ENCODE measurements at places on chromosomes 7 and 10.

GRCh38 chr10:42936580-42936979, 140.3 kb upstream of the RET start:
- peak; percentile 11 for DNase-seq

DNA sequence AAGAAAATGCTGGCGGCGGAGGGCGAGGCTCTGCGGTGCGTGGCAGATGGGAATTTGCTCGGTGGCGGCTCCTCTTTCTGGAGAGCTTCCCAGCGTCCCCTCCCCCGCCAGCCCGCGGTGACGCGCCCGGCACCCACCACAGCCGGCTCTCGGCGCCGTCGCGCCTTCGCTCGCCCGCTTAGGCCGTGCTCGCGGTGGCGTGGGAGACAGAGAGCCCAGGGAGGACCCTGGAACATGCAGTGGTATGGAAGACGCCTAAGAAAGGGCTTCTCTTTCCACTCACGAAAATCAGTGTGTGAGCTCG, 576 bp upstream of the CSGALNACT2 start:
- peak; percentile 63 for DNase-seq

- DNase-seq: peak; percentile 37
Measured at GRCh38 chr7:92621026-92621540, 30.9 kb upstream of the FAM133B start.

DNA sequence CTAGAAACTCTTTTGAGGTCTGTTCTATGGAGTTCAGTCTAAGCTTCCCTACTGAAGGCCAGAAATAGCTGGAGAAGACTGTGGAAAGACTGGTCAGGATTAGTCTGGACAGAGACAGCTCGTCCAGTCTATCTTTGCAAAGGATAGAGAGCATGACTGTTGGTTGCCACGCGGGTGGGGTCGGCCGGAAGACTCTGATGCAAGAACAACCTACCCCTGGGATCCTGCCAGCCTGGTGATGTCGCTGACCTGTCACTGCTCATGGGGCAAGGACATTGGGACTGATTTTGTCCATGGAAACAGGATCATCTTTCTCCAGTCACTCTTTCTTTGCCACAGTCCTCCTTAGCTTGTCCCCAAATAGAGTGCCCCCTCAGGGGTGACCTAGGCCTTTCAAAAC, 337.6 kb upstream of the NPSR1 start:
- no peak for DNase-seq

DNA sequence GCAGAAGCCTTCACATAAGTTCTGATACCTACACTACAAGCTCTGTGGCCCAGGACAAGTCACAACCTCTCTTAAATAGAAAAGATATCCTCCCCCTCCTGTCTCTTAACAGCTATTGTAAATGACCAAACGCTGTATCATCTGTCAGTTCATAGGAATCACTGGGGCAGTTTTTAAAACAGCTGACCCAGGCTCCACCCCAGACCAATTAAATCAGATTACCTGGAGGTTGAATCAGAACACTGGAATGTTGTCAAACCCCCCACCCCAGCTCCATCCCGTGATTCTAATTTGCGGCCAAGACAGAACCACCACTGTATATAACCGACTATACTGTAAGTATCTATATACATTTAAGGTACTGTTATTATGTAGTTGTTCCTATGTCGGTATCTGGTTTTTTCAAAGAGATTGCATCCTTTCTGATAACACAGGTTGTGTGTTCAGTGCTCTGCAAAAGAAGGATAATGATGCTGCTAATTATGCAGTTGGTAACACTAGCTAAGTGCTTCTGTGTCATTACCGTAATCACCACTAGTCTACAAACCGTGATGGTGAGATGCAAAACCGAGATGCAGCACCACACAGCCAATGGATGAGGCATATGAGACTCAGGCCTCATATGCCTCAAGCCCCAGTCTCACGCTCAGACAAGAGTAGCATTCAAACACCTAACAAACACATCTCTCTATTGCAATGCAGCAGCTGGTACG, 47.4 kb downstream of the TNS3 start:
- DNase-seq: no peak

DNA sequence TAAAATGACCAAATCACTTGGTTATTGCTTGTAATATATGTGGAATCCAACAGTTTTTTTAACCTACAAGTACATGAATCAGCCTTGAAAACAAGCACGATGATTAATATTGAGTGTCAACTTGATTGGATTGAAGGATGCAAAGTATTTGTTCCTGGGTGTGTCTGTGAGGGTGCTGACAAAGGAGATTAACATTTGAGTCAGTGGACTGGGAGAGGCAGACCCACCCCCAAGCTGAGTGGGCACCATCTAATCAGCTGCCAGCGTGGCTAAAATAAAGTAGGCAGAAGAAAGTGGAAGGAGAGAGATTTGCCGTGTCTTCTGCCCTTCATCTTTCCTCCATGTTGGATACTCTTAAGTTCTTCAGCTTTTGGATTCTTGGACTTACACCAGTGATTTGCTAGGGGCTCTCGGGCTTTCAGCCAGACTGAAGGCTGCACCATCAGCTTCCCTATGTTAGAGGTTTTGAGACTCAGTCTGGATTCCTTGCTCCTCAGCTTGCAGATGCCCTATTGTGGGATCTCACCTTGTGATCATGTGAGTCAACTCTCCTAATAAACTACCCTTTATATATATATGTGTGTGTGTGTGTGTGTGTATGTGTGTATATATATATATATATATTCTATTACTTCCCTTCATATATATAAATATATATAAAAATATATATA, 118.4 kb upstream of the WDR11 start:
- no peak for DNase-seq

GRCh38 chr10:1963341-1963740, 226.0 kb upstream of the ADARB2 start:
- DNase-seq: no peak

DNA sequence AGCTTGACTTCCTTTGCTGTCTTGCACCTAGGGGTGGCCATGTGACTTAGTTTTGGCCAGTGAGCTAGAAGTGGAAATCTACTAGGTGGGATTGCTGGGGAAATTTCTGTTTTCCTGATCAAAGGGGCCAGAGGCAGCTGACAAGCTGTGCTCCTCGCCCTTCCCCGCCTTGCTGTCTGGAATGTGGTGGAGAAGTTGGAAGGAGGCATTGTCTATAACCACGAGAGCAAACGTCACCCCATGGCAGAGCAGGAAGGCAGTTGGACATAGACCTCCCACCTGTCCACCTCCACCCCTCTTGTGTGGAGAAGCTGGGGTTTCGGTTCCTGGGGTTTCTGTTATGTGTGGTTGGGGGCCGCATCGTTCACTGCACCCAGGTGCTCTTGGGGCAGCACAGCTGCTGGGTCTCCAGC, 7.3 kb downstream of the SFRP5 start:
- DNase-seq: no peak

DNA sequence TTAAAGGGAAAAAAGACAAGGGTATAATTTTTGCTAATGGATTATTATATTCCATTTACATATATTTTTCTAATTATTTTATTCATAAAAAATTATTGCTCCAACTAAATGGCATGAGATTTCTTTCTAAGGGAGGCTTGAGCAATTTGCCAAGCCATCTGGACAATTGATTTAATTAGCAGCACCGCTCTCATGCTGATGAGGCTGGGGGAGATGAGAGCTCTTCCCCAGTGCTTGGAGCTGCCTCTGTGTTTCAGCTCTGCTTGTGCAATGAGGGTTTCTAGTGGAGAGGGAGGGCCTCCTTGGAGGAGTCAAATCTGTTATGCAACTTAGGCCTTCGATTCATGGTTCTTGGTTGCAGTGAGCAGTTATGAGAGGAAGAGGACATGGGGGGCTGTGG, 574.3 kb downstream of the TCERG1L start:
- DNase-seq: no peak

- DNase-seq: no peak
Measured at GRCh38 chr7:18278316-18278715, 217.2 kb upstream of the HDAC9 start.

GRCh38 chr10:11787846-11788245, 35.3 kb upstream of the PROSER2 start:
- no peak for DNase-seq

DNA sequence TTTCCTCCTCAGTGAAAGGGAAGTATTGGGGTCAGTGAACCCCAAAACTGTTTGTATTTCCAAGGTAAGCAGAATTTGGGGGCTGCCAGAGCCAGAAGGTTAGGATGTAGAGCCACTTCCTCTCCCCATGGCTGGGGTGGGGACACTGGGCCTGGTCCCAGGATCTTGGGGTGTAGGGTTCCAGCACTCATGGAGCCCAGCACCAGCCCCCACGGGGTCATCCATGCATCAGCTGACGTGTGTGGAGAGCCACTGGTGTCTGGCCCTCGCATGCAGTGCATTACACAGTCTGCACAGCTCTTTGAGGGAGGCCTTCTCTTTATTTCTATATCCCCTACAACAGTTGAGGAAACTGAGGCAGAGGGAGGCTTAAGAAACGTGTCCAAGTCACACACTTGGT, 91.4 kb downstream of the ZMIZ1 start:
- no peak for DNase-seq

DNA sequence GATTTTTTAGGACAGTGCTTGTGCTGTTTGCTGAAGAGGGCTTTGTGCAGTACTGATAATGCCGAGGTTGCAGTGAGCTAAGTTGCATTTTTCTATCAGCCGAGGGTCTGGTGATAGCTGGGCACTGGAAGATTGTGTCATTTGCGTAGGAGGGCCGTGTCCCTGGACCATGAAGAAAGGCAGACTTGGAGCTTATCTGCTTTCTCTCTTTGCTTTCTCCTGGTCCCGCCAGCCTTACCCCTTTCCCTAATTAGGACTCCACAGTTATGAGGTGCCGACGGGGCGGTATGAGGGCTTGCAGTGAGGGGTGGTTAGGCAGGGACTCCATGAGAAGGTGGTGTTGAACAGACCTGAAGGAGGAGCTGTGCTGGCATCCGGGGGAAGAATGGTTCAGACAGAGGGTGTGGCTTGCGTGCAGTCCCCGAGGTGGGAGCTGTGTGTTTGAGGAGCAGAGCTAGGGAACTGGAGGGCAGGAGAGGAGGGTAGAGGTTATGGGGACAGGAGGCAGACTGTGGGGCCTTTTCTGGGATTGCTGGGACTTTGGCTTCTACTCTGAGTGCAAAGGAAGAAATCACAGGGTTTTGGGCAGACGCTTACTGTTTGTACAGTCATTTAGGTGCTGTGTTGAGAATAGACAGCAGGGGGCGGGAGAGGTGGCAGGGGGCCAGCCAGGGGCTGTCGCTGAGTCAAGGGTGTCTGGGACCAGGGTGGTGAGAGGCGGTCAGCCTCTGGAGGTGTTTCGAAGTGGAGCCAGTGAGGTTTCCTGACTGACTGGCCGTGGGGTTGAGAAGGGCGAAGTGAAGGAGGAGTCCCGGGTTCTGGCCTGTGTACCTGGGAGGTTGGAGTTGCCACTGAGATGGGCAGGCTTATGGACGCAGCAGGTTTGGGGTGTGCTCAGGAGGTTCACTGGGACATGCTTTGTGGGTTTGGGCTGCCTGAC, 43.4 kb downstream of the PRF1 start:
- DNase-seq: peak; percentile 80

- DNase-seq: no peak
Measured at GRCh38 chr10:14616955-14617730, 157.6 kb downstream of the FAM107B start.

GRCh38 chr10:120700426-120700825, 150.7 kb upstream of the WDR11 start:
- DNase-seq: no peak

DNA sequence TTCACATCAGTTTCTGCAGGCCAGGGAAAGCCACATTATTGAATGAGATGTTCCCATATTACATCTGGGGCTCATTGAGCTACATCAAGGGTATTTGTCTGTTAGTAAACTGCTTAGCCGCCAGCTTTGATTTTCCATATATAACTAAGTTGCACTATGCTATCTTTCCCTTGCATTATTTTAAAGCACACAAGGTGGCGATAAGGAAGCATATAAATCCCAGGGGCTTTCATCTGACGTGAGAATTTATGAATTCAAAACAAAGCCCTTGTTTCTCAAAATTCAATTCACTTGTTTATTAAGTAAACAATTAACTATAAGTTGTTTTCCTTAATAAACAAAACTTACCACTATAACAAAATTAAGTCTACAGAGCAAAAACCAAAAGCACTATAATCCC, 334.1 kb upstream of the TPK1 start:
- DNase-seq: no peak

- DNase-seq: no peak
Measured at GRCh38 chr7:27171325-27171636, 2.8 kb downstream of the HOXA10 start.

DNA sequence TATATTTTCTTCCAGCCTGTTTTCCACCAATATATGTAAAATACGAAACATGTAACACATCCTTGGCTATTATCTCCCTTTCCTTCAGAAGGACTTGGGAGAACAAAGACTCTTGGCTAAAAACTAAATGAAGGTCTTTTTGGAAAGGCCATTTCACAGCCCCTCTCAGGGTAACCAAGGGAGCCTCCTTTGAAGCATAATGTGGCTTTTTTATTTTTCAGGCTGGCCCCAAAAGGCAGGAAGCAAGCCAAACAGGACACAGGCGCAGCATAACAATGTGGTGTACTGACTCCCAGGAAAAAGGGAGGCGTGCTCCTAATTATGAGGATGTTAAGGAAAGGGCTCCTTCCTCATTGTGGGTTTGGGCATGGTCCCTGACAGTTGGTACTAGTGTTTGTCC, 30.3 kb upstream of the CCSER2 start:
- no peak for DNase-seq

DNA sequence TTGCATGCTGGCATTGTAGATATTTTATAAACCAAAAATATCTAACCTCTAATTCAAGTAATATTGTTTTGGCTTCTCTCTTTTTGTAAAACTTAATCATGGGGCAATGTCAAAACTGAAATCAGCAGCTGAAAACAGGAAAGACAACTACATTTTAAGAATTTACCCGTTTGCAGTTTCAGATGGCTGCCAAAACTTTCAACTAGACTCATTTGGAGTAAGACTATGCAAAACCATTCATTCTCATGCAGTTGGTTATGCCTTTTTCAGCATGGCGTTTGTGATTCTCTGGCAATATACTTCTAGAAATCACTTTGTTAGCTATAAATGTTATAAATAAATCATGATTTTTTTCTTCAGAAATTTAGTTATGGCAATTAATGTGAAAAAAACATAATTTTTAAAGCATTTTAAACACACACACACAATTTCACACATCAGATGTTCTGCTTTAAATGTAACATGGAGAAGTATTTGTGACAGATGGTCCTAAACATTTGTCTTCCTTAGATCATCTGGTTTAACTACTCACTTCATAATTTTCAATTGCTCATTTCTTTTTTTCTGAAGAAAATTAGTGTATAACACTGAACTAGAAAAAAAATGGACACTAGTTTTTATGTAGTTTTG, 116.4 kb downstream of the ITGB8 start:
- no peak for DNase-seq

GRCh38 chr10:95790982-95791381, 35.0 kb downstream of the ENTPD1 start:
- no peak for DNase-seq

GRCh38 chr10:53130337-53130736, 357.8 kb upstream of the MBL2 start:
- DNase-seq: no peak

GRCh38 chr10:103556383-103557007, 63.0 kb downstream of the NEURL1 start:
- DNase-seq: no peak

All from GM13976 (cell line).